ENCODE measurements at places on chromosomes 5 and 9.

- DNase-seq, result no peak
Observed at GRCh38 chr9:114829574-114830440, 24.0 kb upstream of the TNFSF15 start.

- no peak for DNase-seq
Observed at GRCh38 chr5:126542441-126542840, 52.6 kb downstream of the ALDH7A1 start.

DNA sequence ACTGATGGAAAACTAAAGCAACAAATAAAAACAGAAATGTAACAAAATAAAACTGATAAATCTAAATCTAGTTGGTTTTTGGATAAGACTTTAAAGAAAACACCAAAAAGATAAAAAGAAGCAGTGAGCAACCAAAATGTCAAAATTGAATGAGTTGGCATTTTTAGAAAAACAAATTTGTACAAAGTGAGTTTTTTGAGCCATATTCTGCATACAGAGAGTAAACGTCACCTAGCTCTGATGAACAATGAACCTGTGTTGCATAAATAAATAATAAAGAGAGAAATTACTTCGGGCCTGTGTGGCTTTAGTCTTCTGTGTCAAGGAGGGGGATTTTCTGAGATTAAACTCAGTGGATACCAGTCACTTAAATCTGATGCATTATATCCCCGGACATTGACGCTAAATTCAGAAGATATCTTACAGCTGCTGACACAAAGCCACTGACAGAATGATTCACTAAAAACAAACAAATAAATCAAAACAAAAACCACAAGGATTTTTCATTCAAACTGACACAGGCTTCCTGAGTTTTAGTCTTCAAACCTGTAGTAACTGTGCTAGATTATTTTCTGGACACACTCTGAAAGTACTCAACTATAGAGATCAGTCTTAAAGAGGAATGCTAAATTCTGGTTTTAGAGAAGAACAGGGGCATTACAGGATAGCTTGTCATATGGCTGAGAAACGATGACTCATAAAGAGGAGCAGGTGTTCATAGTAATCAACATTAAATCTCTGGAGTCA is 403.5 kb upstream of the ST8SIA4 start:
- no peak for DNase-seq

- DNase-seq, result no peak
Observed at GRCh38 chr9:35835216-35835632, 6.2 kb downstream of the TMEM8B start.

DNA sequence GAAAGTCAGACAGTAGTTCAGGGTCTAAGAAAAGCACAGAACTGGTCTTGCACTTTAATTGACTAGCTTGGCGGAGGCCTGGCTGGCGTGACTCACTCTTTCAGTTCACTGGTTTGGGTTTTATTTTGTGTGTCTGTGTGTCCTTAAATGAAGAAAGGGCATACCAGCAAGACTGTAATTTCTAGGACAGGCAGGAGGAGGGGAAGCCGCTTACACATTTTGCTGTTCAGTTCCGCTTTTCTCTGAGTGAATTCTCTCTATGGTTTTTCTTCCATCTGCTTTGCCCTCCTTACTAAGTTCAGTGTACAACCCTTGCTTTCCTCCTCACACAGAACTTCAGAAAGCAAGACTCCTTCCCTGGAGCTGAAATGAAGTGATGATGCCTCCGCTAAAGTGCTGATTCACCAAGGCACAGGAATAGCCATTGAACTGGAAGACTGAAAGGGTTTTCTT is 150.8 kb downstream of the MEF2C start:
- no peak for DNase-seq

GRCh38 chr9:34592895-34593601 is 3.5 kb upstream of the CNTFR start:
- DNase-seq, result no peak

DNA sequence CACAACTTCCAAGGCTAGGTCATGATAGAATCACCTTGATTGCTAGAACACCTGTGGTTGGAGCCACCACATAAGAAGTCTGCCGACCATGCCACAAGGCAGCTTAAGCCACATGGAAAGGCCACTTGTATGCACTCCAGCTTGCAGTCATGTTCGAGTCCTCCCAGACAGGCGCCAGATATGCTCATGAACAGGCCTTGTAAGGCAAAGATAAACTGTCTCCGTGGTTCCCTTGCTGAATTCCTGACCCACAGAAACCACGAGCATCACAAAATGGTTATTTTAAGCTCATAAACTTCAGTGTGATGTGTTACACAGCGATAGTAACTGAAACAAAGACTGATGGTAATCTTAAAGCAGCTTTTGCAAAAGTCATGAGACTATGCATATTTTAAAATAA is 188.4 kb upstream of the DAPK1 start:
- no peak for DNase-seq

DNA sequence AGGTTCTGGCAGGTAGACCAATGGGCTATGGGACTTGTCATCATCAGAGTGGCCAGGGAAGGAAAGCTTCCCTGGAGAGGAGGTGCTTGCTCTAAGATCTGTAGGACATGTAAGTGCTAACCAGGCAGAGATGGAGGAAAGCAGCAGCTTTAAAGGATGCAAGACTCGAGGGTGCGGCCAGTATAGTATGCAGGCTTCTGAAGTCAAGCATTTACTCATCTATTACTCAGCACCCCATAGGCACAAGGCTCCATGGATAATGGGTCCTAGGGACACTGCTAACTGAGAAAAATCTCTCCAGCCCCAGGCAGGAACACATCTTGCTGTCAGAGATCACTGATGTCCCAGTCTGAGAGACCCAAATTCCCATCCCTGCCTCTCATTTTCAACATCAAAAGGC is 49.7 kb downstream of the WWC1 start:
- no peak for DNase-seq

GRCh38 chr9:126791406-126792230 is 13.2 kb upstream of the ZBTB43 start:
- DNase-seq, result no peak

GRCh38 chr5:86894056-86894455 is 276.3 kb downstream of the COX7C start:
- DNase-seq, result no peak

DNA sequence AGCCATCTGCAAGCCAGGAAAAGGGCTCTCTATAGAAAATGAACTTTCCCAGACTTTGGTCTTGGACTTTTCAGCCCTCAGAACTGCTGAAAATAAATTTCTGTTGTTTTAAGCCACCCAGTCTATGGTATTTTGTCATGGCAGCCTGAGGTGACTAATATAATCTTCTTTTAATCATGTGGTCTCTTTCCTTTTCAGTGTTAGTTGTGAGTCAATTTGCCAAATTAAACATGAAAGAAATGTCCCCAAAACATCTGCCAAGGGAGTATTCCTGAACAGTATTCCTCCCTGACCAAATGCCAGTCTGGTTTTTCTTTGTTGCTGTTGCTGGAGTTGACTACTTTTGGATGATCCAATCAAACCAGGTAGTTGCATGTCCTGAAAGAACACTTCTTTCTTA is 4.7 kb upstream of the YTHDC2 start:
- DNase-seq, result no peak

- peak; percentile 78 for DNase-seq
Observed at GRCh38 chr5:35852084-35852734, 4.5 kb upstream of the IL7R start.

DNA sequence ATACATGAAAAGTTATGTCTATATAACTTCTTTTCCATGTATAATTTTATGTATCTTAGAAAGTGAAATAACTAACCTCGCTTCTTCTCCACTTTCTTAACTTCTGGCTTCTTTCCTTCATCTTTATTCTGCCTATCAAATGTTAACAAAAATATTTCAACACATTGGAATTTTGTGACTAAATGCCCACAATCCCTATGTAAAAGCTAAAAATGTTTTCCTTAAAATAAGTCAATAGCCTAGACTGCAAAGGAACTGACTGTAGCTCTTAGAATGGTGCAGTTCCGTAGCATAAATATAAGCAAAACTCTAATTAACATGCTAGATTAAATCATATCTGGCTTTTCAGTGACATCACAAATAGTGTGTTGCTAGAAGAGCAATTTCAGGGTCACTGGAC is 40.9 kb downstream of the PSIP1 start:
- no peak for DNase-seq

DNA sequence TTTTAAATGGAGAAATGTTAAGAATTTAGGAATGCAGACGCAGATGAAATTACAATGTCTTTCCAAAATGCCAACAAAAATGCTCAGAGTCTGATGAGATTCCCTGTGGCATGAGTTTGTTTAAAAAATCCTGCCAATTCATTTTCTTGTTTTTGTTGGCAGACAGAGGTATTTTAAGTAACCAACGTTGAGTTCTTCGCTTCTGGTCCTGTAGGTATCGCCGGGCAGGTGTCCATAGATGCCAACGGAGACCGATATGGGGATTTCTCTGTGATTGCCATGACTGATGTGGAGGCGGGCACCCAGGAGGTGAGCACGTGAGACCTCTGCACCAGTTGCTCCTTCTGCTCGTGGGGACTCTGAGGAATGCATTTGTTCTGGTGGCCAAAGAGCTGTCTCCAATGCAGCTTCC is 69.4 kb downstream of the NPR3 start:
- DNase-seq, result no peak

GRCh38 chr9:117375956-117376355 is 38.9 kb downstream of the ASTN2 start:
- DNase-seq, result no peak

GRCh38 chr5:128949847-128950546 is 15.3 kb upstream of the SLC27A6 start:
- no peak for DNase-seq

- no peak for DNase-seq
Observed at GRCh38 chr5:103445426-103446035, 117.1 kb downstream of the NUDT12 start.

GRCh38 chr5:112762113-112762810 is 24.6 kb downstream of the APC start:
- DNase-seq, result no peak

GRCh38 chr5:143682246-143682905 is 129.6 kb upstream of the HMHB1 start:
- no peak for DNase-seq

DNA sequence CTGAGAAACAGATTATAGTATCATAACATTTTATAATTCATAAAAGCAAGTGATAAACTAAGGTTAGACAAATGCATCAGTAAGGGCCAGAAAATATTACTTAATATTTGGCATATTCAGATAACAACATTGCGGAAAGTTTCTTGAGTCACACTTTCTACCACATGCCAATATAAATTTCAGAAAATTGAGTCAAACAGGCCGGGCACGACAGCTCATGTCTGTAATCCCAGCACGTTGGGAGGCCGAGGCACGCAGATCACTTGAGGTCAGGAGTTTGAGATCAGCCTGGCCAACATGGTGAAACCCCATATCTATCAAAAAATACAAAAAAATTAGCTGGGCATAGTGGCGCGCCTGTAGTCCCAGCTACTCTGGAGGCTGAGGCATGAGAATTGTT is 47.1 kb downstream of the SLC38A9 start:
- no peak for DNase-seq

DNA sequence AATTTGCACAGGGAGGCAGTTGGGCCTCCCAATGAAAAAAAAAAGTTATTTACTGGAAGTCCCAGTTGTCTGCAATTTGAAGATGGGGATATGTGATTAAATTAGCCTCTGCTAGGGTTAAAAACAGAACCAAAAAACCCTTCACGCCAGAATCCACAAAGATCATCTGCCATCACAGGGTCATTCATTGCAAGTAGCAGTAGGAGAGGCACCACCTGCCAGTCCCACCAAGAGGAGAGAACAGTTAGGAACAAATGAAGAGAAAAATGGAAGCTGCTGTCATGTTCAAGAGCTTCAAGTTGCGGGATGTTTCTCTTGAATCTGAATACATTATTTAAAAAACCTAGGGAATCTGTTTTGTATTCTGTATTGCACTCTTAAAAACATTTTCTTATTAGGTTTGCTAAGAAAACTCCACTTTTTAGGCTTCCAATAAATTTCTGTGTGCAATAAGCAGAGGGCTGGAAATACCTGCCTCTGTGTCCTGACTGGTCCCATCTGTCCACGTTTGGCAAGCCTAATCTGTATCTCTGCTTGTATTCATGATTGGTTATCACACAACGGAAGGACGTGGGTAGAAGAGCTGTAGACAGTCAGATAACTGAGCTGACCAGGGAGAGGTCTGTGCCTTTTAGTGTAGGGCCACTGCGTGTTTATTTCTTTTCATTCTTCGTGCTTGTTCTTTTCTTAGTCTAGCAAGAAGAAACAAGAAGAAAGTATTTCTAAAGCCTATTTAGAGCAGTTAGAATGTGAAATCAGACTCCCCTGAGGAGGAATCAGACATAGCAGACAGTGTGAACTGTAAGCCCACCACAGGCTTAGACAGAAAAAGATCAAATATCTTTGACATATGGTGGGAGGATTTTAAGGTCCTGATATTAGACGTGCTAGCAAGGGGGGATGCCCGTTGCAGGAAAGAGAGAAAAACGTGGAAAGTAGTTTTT is 630.6 kb upstream of the SEMA6A start:
- no peak for DNase-seq

DNA sequence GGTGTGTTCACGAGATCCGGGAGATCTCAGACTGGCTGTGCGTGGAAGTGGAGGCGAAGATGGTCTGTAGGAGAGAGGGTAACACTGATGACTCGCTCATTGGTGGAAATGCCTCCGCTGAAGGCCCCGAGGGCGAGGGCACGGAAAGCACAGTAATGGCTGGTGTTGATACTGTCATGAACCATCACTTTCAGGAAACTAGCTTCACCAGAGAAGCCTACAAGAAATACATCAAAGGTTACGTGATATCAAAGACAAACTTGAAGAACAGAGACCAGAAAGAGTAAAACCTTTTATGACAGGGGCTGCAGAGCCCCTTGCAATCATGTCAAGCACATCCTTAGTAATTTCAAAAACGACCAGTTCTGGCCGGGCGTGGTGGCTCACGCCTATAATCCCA is 265.7 kb downstream of the GOLPH3 start:
- DNase-seq, result no peak

DNA sequence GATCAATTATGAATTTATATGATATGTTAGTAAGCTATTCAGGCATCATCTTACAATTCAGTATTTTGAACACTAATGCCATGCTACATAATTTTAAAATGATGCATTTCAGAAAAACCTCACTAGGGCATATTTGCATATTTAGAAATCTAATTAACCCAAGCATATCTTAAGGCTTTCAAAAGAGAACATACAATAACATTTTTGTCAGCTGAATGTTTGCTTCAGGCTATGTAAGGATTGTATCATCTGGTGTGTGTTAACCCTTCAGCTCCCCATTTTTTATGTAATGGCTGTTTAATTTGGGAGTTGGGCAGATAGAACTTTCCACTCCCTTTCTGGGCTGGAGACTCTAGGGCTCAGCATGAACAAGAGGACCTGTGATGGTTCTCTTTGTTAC is 299.1 kb upstream of the EFNA5 start:
- DNase-seq, result no peak

- no peak for DNase-seq
Observed at GRCh38 chr9:3342159-3342777, 183.5 kb downstream of the RFX3 start.

DNA sequence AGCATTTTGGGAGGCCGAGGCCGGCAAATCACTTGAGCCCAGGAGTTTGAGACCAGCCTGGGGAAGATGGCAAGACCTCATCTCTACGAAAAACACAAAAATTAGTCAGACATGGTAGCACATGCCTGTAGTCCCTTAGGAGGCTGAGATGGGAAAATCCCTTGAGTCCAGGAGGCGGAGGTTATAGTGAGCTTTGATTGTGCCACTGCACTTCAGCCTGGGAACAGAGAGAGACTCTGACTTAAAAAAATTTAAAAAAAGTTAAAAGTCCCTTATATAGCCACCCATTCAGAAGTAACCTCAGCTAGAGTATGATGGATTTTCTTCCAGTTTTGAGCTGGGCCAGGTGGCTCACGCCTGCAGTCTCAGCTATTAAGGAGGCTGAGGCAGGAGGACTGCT is 72.4 kb downstream of the UGCG start:
- DNase-seq, result no peak

GRCh38 chr5:147836439-147836838 is 5.0 kb upstream of the SPINK1 start:
- no peak for DNase-seq

Data from activated effector memory CD4-positive, alpha-beta T cell treated with anti-CD3 and anti-CD28 coated beads, Interleukin-2, amount 50 U/mL, for 16 hours (primary cell).